T follicular helper cell (primary cell): ENCODE measurements at places on chromosomes 6 and 20.

DNA sequence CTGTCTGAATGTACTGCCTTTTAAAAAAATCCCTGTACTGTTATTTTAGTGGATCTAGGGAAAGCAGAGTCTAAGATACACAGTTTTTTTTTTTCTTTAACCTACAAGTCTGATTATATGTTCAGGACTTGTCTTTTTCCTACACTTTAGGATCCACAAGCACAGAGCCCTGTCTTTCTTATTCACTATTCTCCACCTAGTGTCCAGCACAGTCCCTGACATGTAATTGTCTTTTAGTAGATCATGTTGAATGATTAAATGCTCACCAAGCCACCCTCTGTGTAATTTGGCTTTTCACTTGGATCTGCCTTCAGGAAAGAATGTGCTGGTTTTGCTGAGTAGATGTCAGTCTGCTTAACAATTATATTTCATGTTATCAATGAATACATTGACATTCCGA is 35.8 kb upstream of the YWHAB start:
- DNase-seq: no peak

DNA sequence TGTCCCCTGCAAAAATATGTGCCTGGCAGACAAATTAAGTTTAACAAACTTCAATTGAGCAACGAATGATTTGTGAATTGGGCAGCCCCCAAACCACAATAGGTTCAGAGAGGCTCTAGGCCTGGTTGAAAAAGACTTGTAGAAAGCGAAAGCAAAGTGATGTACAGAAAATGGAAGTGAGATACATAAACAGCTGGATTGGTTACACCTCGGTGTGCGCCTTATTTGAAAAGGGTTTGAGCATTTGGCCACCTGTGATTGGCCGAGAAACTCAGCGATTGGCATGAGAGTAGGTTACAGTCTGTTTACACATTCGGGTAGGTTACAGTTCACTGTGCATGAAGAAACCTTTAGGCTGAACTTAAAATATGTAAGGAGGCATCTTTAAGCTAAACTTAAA is 136.9 kb downstream of the CD83 start:
- DNase-seq: no peak

- no peak for DNase-seq
Observed at GRCh38 chr20:50220093-50220893, 29.7 kb downstream of the CEBPB start.

DNA sequence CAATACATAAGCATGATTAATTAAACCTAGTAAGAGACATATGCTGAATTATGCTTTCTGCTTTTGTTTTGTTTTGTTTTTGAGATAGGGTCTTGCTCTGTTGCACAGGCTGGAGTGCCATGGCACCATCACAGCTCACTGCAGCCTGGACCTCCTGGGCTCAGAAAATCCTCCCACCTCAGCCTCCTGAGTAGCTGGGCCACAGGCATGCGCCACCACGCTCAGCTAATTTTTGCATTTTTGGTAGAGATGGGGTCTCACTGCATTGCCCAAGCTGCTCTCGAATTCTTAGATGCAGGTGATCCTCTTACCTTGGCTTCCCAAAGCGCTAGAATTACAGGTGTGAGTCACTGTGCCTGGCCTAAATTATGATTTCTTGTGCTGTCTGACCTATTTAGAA is 3.8 kb downstream of the XPO5 start:
- no peak for DNase-seq

DNA sequence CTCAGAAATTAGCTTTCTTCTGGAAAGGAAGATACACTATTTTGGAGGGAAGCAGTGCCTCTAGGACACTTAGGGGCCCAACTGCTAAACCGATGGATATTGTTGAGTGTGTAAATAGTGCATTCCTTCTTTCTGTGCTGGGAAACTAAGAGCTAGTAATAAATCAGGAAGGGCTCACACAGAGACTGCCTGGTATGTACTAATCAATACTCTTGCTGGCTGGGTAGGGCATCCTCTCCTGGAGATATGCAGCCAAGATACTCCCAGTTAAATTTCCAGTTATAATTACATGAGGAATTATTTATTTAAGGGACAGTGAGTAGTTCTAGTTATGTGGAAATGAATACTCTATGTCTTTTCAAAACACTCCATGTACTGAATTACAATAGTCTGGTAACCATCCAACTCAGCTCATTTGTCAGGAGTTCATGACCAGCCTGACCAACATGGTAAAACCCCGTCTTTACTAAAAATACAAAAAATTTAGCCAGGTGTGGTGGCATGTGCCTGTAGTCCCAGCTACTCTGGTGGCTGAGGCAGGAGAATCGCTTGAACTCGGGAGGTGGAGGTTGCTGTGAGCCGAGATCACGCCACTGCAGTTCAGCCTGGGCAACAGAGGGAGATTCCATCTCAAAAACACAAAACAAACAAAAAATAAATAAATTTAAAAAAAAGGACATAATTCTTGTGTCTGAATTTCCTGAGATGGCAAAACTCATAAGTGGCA is 100.0 kb downstream of the OR2B2 start:
- DNase-seq: no peak

- DNase-seq: no peak
Observed at GRCh38 chr6:19477563-19477962, 359.6 kb upstream of the ID4 start.

DNA sequence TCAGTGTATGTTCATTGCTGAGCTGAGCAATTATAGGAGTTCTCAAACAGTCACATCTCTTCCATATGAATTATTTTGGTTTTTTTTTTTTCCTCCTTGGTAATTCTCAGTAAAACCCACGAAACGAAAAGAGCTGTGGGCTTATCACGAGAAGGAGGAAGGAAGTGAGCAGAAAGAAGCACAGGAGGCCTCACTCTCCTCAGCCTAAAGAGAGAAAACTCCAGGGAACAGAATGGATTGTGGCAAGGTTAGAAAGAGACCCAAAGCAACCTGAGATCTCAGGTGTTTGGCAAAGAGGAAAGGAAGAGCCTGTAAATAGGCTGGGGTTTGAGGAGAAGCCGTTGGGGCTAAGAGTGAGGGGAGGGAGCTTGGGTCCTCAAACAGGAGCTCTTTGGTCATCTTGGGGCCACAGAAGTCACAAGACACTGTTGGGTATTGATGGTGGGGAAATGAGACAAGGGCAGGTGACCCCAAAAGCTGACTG is 67.8 kb upstream of the CITED2 start:
- DNase-seq: no peak

- no peak for DNase-seq
Observed at GRCh38 chr20:61620174-61620573, 368.1 kb downstream of the CDH4 start.

- no peak for DNase-seq
Observed at GRCh38 chr6:158321960-158322359, 9.7 kb downstream of the TULP4 start.

GRCh38 chr6:37155394-37156312 is 14.3 kb upstream of the PIM1 start:
- no peak for DNase-seq

- no peak for DNase-seq
Observed at GRCh38 chr6:10463491-10464481, 48.9 kb upstream of the TFAP2A start.

DNA sequence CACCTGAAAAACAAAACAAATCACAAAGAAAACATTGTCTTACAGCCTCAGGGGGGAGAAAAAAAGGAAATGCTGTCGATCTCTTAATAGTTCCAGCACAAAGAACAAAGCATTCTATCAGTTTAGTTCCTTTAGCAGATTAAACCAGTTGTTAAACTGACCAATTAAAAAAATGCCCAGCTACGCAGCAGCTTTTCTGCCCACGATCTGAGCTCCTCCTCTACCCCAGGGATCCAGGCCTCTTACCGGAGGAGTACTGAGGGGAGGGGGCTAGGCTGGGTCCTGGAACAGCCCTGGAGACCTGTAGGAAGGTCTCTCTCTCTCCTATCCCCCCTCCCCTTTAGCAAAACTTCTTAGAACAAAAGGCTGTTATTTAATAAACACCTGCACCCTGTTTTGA is 13.4 kb downstream of the PTK7 start:
- no peak for DNase-seq

- DNase-seq: no peak
Observed at GRCh38 chr6:36752886-36753506, 55.4 kb downstream of the RAB44 start.

- no peak for DNase-seq
Observed at GRCh38 chr20:37282556-37282955, 6.9 kb upstream of the MANBAL start.

GRCh38 chr6:36973647-36974046 is 12.3 kb downstream of the MTCH1 start:
- no peak for DNase-seq

GRCh38 chr6:53985366-53985765 is 125.9 kb upstream of the MLIP start:
- no peak for DNase-seq

GRCh38 chr20:61791995-61792394 is 273.7 kb downstream of the TAF4 start:
- DNase-seq: no peak

DNA sequence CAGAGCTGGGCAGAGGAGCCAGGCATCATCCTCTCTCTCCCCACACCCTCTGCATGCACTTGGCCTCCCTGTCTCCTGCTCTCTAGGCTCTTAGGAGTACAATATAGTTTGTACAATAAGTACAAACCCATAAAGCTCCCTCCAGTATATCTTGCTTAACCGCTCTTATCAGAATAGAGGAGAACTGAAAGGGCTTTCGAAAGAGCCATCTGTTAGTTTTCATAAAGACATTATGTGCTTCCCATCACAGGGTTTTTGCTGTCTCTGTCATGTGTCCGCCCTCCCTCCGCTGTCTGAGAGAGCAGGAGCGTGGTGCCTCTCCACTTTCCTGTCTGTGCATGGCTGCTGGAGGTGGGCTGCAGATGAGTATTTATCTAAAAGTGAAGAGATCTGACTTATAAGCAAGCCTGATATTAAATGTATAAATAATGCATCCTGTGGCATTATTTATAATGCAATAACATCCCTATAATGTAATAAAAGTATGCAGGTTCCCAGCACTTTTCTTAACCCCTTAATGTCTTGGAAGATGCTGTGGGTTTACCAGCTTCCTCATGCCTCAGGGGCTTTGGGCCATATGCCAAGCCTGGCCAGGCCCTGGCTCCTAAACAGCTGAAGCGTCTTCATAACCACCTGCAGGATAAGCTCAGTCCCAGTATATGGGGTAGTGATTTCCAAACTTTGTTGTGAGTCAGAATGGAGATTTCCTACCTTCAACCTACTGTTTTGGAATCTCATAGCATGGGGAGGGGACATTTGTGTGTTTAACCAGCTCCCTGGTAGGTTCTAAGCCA is 297.1 kb downstream of the DHX35 start:
- no peak for DNase-seq
